ENCODE measurements at places on chromosomes 6 and 20. TPM values are rescaled to one million over a fixed set of nuclear protein-coding genes. Genes with fewer than 3 reads are reported as not detected.
A peak's percentile ranks its signal among the peaks of the same experiment; 100 is the strongest.

GRCh38 chr6:10529231-10529801, 8.2 kb downstream of the GCNT2 start:
- DNase-seq: peak; percentile 1

DNA sequence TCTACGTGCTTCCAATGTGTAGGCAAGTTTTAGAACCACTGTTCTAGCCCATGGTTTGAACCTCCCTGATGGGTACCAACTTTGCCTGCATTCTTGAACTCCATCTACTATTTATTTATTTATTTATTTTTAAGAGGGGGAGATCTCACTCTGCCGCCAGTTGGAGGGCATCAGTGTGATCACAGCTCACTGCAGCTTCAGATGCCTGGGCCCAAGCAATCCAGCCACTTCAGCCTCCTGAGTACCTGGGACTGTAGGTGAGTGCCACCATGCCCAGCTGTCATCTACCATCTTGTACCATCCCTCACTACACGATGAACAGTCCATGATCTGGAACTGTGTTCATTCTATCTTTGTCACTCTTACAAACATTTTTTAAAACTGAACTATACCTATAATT, 28.2 kb downstream of the HLA-F start:
- no peak for DNase-seq

DNA sequence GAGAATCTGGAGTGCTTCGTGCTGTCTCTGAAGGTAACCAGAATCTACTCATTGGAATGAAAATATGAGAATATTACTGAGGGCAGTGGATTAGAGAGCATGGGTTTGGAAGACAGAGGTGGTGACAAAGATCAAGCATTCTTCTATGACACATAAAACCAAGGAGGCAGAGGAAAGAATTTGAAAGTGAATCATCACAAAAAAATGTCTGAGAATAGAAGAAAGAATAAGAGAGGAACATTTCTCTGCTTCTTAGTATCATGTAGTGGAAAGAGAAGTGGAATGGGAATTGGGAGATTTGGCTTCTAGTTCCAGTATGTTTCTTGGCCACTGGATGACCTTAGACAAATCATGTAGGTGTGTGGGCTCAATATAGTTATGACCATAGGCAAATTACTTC, 474.0 kb downstream of the TFAP2B start:
- DNase-seq: no peak

GRCh38 chr20:61861054-61861841, 204.4 kb downstream of the TAF4 start:
- DNase-seq: no peak

Gene WFDC13
- total RNA-seq: not detected

GRCh38 chr6:131980338-131980790, 29.2 kb upstream of the CCN2 start:
- DNase-seq: no peak

DNA sequence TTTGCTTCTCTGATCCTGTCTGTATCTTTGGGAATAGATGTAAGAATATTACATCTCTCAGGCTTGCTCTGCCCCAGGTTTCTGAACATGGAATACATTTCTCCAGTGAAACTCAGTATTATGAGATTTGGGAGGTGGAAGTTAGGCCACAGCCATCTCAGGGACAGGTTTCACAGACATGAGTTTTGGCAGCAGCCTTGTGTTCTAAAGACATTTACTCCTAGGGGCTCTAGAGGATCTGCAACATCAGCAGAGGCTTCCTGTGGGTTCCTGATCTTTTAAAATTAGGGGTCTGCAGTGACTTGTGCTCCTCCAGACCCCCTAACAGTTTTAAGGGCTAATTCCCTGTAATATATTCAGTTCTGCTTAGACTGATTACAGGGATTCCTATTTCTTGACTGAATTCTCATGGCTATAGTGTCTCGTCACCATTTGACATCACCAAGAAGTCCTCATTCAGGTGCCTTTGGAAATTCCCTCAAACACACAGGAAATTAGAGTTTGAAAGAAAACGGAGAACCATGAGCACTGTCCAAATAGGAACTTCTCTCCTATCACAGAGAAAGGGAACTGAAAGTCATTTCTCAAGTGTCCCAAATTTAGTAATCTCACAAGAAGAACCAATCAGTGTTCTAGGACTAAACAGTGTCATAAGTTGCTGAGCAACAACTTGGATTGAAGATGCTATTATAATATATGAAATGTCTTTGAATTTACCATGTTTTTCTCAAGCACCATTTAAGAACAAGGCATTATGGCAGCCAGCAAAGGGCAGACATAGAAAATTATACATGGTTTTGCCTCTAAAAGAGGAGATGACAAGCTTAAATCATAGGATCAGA, 2.5 kb upstream of the HLA-DRA start:
- DNase-seq: peak; percentile 27

- DNase-seq: peak; percentile 70
Measured at GRCh38 chr20:63766695-63767426, 27.3 kb downstream of the SLC2A4RG start.

Gene MEI4
- not detected for total RNA-seq

- peak; percentile 78 for DNase-seq
Measured at GRCh38 chr6:128519931-128520435, 416 bp downstream of the PTPRK start.

GRCh38 chr20:54069501-54069971, 858 bp downstream of the BCAS1 start:
- no peak for DNase-seq

GRCh38 chr6:118746145-118746824, 94.9 kb upstream of the CEP85L start:
- DNase-seq: no peak

DNA sequence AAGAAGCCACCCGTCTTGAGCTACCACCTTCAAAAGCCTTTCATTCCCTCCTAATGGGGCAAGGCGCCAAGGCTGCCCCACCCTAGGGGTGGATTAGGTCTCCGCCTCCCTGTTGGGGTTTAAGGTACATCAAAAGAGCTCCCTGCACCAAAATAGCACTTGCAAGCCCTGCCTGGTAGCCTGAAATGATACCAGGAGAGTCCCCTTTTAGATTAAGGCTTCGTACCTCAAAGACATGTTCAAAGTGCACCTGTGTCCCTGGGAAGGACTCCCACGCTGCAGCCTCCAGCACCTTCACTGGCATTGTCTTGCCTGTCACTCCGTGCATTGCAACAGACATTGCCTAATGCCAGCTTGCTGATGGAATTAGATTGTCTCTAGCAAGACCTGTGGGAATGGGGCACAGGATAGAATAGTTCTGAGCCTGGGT, 15.7 kb upstream of the CDKN1A start:
- no peak for DNase-seq

- DNase-seq: peak; percentile 42
Measured at GRCh38 chr20:32634041-32634805, 39.5 kb downstream of the C20orf203 start.

Gene HEY2
- 2.2 TPM for total RNA-seq

Gene C6orf58
- not detected for total RNA-seq

Gene EDN3
- not detected for total RNA-seq

Gene DEFB124
- not detected for total RNA-seq

Gene PREP
- total RNA-seq: 17.7 TPM

- DNase-seq: no peak
Measured at GRCh38 chr6:90088009-90088408, 193.7 kb downstream of the GJA10 start.

GRCh38 chr6:118935331-118935668, 341 bp upstream of the MCM9 start:
- DNase-seq: no peak

Gene SAMD3
- total RNA-seq: 3.5 TPM

GRCh38 chr6:13355043-13355945, 27.0 kb upstream of the TBC1D7 start:
- no peak for DNase-seq

DNA sequence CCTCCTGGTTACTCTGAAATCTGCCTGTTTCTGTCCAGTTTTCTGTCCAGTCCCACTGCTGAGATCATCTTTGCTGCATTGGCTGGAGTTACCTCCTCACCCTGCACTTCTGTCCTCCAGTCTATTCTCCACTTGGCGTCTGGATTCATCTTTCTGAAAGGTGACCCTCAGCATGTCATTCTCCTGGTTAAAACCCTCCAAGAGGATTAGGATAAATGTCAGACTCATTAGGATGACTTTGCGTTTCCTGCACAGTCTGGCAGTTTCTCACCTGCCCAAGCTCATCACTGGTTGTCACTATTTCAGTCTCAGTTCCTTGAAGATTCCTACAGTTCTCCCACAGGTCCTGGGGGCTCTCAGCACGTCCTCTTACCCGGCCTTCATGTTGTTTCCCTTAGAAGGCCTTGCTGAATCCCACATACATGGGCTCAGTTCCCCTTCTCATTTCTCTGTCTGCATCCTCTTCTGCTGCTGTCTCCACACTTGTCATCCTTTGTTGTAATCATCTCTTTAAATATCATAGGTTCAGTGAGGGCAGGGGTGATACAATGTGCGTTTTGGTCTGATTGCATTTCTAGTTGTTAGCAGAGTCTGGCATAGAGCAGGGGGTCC, 374.8 kb downstream of the QKI start:
- no peak for DNase-seq

All from osteoblast (primary cell).